Substantia nigra (tissue), 51 donors: ENCODE measurements at places on chromosomes 2 and 18.
A peak's percentile ranks its signal among the peaks of the same experiment; 100 is the strongest.

- no peak for DNase-seq
Measured at GRCh38 chr18:63869851-63870250, 17.7 kb upstream of the SERPINB2 start.

- DNase-seq, result no peak
Measured at GRCh38 chr2:47636596-47637264, 146.2 kb upstream of the MSH6 start.

DNA sequence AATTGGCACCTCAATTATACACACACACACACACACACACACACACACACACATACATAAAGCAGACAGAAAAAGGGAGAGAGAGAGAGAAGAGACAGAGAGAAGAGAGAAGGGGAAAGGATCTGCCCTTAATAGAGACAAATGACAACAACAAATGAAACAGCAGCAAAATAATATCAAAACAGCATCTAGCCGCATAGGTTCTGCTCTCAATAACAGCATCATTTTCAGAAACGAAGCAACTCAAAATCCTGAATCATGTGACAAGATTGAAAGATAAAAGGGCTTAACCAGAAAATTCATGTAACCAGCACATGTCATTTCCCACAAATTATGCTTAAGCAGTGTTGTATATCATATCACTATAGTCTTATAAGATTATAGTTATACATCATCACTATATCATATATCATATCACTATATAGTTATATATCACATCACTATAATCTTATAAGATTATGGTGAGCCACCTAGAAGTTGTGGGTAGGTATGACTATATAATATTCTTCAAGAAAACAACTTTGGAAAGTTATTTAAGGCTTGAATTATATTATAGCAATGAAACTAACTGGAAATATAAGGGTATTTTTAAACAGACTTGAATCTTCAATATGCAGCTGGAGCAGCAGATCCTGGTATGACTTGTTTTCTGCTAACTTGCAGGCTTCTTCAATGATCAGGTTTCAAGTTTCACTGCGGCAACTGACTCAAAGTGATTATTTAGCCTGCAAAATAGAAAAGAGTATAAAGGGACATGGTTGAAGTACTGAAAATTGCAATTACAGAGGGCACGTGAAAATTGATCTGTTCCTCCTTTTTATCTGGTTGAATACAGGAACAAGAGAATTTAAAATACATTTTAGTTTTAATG, 16.1 kb upstream of the VPS54 start:
- DNase-seq, result no peak

DNA sequence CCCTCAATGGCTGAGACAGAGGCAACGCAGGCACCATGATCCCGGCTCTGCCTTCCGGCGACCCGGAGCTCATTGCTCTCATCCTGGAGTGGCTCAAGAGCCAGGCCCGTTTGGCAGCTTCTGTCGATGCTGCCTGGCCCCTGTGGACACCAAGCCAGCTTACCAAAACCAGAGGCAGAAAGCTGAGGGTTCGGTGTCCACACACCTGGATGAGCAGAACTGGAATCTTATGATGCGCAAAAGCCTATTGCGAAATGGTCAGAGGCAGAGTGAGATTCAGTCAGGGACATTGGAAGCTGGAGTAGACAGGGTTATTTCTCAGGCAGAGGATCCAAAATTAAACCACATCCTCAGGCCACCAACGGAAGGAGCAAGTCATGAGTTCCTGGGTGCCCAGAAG, 34.9 kb upstream of the TGIF1 start:
- DNase-seq, result no peak

DNA sequence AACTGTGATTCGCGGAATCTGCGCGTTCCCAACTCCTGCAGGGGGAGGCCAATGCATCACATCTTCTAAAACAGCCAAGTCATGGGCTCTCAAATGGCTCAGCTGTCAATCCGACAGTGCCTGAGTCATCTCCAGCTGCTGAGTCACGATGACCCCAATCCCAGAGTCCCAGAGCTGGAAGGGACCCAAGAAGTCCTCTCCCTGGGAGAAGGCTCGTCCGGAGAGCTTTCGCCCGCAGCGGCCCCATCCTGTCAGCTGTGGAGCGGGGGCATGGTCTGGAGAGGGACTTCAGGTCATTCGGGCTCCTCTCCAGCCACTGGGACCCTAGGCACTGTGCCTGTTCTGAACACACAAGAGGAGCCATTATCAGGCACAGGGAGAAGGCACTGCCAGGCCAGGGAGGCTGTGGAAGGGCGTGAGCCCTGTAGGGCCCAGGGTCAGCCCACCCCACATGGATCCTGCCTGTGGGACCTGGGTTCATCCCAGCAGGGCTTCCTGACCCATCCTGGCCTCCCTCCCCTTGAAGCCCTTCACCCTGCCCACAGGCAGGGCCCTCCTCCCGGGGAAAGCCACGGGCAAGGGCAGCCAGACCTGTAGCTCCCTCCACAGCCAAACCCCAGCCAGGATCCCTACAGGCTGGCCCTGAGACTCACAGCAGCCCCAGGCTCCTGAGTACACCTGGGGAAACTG, 47.6 kb upstream of the GPC1 start:
- peak; percentile 70 for DNase-seq

- no peak for DNase-seq
Measured at GRCh38 chr2:225602205-225602604, 202.7 kb downstream of the NYAP2 start.

GRCh38 chr2:127407091-127407490, 11.1 kb upstream of the PROC start:
- DNase-seq, result no peak

- DNase-seq, result no peak
Measured at GRCh38 chr2:165675551-165675968, 118.5 kb downstream of the GALNT3 start.

DNA sequence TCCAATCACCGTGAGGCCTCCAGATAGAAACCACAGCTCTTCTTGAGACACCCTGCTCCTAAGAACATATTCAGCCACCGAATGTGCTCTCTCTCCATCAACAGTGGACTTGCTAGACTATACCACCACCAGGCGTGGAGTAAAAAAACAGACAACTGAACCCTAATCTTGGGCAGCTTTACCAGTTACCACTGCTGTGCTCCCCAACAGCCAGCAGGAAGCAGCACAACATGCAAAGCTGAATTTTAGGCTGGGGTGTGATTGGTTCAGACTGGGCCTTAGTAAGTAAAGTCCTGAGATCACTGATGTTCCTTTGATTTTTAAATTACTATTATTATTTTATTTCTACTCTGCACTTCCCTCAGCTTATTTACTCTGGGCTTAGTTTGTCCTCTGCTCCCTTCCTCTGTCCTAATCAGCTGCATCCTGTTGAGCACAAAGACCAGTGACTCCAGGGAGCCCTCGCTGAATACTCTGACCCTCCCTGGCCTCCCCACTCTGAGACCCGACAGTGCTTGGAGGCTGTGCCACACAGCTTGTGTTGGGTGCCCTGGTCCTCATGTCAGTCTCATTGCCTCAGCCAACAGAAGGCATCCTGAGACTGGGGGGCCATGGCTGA, 21.9 kb downstream of the MRPL35 start:
- DNase-seq, result peak; percentile 25

- DNase-seq, result no peak
Measured at GRCh38 chr2:44546459-44547127, 184.8 kb downstream of the CAMKMT start.

- DNase-seq, result no peak
Measured at GRCh38 chr2:37132914-37133313, 23.9 kb downstream of the EIF2AK2 start.

- DNase-seq, result no peak
Measured at GRCh38 chr2:241729868-241730267, 4.6 kb upstream of the D2HGDH start.

DNA sequence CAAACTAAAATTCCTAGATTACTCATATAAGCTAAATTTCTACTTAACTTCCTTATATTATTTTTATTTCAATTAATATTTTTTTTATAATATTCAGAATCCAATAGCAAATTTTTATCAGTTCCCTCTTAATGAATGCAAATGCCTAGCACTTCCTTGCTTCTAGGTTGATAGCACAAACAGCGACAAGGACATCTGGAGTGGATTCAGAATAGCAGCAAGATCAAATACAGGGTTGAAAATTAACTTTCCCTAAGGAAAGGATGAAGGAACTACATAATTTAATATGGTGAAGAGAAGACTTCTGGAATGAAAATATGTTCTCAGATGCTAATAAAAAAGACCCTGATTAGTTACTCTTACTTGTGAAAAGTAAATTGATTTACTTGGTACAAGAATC, 64.5 kb downstream of the PIGN start:
- no peak for DNase-seq

DNA sequence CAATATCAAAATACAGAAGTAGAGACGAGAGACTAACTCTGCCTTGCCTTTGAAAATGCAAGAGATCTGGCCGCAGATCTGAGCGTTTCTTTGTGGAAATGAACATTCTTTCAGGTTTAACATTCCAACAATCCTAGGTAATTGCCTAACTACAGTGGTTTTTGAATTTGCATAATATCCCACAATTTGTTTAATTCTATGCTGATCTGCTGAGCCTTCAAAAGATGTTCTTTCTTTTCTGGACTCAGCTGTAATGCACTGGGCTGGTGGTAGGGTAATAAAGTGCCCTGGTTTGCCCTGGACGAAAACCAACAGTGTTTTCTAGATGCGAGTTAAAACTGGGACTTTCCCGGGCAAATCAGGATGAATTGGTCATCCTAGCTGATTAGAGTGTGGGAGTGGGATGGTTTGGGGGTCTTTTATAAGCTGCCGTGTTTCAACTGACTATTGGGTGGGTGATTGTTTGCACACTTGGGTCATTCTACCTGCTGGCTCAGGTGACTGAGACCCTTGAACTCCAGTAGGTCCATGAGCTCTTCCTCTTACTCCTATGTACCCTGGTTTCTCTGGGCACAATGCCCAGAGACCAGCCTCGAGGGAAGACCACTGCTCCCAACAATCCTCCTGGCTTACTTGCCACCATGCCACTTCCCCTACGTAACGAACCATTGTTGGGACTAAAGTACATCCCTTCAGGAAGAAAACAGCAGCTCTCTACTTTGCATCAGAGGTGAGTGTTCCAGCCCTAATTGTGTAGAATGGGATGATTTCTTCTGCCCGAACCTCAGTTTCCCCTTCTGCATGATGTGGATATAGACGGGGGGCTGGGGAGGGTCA, 3.4 kb upstream of the PAX8 start:
- no peak for DNase-seq

DNA sequence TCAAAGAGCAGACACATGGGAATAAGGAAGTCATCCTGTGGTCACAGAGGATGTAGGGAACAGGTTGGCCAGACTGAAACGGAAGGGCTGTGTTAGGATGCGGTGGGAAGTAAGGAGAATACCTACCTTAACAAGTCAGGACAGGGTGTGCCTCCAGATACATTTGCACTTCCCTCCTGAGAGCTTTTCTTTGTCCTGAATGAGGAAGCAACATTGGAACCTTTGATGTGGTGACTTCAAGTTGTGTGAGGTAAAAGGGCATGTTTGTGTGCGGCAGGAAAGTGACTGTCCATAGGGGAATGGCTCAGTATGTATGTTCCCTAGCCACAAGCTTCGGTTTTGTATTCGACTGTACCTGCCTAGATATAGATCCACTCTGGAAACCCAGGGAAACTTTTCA, 24.9 kb upstream of the LRRTM1 start:
- no peak for DNase-seq

GRCh38 chr2:238494573-238494961, 67.8 kb downstream of the ASB1 start:
- DNase-seq, result no peak

GRCh38 chr2:99660616-99661406, 171.0 kb upstream of the REV1 start:
- DNase-seq, result no peak

DNA sequence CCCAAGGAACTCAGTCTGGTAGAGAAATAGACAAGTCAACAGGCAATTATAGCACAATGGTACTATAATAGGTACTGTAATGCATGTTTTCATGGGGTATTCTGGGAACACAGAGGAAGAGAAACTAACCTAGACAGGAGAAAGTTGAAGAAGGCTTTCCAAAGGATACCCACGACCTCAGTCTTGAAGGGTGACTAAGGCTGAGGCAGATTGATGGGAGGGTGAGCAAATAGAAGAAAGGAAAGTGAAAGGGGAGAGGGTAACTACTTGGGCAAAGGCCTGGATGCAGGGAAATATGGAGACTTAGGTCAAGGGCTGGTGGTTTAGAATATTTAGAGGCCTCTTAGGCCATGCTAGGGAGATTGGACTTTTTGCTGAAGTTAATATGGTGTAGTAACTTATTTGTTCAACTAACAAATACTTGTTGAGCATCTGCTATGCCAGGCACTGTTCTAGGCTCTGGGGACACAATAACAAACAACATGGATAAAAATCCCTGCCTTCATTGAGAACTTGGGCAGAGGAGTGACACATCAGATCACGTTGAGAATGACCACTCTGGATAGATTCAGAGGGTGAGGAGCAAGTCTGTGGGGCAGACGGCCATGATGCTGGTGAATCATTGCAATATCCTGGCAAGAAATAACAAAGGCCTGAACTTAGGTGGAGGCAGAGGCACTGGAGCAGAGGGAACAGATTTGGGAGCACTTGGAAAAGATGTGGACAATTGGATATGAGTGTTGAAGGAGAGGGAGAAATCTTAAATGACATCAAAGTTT, 56.4 kb downstream of the PLB1 start:
- no peak for DNase-seq

DNA sequence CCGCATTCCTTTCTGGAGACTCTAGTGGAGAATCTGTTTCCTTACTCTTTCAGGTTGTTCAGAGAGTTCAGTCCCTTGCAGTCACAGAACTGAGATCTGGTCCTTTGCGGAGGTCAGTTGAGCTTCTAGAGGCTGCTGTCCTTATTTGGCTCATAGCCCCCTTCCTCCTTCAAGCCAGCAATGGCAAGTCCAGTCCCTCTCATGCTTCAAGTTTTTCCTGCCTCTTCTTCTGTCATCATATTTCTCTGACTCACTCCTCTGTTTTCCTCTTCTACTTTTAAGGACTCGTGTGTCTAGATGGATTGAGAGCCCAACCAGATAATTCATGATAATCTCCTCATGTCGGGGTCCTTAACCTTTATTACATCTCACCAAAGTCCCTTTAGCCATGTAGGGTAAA, 173.5 kb upstream of the FOSL2 start:
- DNase-seq, result no peak

GRCh38 chr18:47558110-47558750, 306.8 kb upstream of the SKOR2 start:
- no peak for DNase-seq

GRCh38 chr2:10452312-10452711, 4.2 kb upstream of the ODC1 start:
- no peak for DNase-seq

DNA sequence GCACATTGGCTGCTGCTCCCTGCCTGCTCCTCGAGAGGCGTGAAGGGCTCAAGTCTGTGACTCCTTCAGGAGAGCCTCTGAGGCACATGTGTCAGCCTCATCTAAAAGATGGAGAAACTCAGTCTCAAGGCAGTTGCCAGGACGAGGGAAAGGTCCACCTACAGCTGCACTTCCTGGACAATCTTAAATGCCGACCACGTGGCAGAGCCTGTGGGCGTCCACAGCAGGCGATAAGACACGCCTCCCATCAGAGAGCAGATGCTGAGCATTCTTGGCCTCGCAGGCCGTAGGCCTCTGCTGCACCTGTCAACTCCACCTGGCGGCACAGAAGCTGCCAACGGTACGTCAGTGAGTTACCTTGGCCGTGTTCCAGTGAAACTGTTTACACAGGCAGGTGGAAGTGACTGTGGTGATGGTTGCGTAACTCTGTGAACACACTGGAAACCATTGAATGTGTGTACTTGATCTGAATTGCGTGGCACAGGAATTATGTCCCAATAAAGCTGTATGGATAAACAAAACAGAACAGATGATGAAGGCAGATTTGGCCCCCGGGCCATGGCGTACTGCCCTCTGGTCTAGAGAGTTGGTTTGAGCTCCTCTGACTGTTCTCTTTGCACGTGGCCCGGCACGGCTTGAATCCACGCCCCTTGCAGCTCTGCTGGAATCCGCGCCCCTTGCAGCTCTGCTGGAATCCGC, 114.5 kb downstream of the RNF144A start:
- DNase-seq, result no peak
